ENCODE measurements at places on chromosomes 1 and 21.

DNA sequence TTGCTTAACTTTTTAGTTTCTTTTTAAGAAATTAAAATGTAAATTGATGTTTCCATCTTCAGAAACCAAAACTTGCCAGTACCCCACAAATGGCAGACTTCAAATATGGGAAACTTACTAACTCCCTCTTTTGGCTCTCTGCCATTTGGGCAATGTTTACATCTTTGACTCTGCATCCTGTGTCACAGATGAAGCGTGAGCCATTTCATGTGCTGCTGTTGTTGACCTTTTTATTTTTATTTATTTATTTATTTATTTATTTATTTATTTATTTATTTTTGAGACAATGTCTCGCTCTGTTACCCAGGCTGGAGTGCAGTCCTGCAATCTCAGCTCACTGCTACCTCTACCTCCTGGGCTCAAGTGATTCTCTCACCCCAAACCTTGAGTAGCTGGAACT, 16.0 kb upstream of the COG2 start:
- no peak for DNase-seq

- DNase-seq: no peak
Measured at GRCh38 chr21:28633839-28634555, 358.7 kb downstream of the LTN1 start.

DNA sequence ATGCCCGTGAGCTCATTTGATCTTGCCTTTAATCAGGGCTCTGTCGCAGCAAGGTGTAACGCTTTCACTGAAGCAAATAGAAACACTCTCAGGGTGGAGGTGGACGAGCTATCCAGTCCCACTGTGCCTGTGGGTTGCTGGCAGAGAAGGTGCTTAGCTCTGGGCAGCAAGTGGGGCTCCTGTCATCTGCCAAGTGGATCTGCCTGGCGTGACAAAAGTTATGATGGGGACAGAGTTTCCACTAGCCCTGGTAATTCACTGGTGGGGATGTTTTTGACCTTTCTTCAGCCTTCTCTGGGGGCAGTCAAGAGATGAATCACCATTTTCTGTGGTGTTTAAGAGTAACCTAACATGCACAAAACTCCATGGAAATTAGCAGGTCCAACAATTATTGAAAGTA, 71.3 kb upstream of the EDEM3 start:
- DNase-seq: no peak

- DNase-seq: peak; percentile 27
Measured at GRCh38 chr21:34745557-34746255, 76.9 kb downstream of the CLIC6 start.

DNA sequence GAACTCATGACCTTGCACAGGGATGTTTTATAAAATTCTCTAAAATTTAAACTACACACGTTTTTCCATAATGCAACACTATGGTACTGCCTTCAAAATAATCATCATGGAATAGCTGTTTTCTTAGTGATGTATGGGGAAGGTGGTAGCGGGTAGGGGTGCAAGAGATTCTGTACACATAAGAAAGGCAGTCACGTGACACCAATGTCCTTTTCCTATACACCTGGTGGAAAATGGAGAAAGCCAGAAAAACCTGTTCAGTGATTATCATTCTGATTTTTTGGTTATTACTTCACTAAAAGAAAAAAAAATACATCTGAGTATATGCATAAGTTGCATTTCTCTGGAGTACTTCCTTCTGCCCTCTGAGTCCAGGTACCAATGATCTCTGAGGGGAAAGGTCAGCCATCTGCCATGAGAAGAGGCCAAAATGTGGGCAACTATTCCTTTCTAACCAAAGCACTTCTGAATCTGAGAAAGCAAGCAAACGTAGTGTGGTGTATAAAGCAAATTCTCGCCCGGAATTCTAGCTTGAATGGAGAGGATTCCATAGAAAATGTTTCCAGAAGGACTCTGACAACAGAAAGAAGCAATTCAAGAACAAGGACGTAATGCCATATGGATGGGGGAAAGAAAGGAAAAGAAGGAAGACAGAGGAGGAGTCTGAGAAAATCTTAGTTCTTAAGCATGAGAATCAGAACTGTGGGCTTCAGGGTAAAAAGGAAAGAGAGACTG, 137.3 kb downstream of the RERE start:
- DNase-seq: no peak

Data from anterior cingulate cortex (tissue), 58 donors.